ENCODE measurements at places on chromosomes 2 and 18.

- DNase-seq = no peak
Measured at GRCh38 chr2:220065581-220065980, 438.2 kb downstream of the SLC4A3 start.

DNA sequence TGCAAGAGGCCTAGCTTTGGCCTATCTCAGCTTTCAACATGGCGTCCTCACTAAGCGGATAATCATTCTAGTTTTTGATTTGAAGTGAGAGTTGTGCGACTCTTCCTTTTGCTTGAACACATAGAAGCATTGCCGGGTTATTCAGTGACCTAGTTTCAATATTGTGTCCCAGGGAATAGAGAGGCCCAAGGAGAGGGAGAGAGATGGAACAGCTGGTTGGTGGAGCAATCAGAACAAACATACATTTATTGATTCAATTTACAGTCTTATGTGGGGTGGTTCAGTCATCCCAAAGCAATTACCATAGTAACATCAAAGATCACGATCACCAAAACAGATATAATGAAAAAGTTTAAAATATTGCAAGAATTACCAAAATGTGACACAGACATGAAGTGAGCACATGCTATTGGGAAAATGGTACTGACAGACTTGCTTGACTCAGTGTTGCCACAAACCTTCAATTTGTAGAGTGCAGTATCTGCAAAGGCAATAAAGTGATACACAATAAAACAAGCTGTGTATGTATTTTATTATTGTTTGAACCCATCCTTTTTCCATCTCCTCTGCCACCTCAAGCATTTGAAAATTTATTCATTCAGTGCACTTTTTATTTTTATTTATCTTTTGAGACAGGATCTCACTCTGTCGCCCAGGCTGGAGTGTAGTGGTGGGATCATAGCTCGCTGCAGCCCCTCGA, 30.2 kb downstream of the COPS7B start:
- DNase-seq = no peak

DNA sequence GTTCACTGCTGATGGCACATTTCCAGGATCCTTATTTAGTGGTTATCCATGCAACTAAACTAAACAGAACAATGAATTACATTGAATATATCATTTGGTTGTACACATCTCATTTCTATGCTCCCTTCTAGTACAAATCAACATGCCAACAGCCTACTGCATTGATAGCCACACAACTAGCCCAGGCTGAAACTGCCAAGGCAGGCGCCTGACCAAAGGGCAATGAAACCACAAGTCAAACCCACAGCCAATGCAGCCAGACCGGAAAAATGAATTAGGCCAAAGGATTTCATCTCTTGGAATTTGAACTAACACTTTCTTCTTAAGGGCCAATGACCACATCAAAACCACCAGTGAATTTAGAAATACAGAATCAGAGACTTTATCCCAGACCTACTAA, 196.4 kb downstream of the NOL4 start:
- DNase-seq = no peak

- no peak for DNase-seq
Measured at GRCh38 chr18:36195427-36196122, 8.3 kb downstream of the MOCOS start.

DNA sequence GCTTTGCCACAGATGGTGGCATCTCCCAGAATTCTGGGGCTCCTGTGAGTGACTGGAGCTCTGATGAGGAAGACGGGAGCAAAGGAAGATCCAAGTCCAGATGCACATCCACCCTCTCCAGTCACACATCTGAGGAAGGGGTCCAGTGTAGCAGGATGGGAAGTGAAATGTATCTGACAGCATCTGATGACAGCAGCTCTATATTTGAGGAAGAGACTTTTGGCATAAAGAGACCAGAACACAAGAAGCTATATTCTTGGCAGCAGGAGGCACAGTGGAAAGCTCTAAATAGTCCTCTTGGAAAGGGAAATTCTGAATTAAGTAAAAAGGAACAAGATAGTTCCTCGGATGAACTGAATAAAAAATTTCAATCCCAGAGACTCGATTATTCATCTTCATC, 23.5 kb upstream of the C1GALT1C1L start:
- DNase-seq = no peak

DNA sequence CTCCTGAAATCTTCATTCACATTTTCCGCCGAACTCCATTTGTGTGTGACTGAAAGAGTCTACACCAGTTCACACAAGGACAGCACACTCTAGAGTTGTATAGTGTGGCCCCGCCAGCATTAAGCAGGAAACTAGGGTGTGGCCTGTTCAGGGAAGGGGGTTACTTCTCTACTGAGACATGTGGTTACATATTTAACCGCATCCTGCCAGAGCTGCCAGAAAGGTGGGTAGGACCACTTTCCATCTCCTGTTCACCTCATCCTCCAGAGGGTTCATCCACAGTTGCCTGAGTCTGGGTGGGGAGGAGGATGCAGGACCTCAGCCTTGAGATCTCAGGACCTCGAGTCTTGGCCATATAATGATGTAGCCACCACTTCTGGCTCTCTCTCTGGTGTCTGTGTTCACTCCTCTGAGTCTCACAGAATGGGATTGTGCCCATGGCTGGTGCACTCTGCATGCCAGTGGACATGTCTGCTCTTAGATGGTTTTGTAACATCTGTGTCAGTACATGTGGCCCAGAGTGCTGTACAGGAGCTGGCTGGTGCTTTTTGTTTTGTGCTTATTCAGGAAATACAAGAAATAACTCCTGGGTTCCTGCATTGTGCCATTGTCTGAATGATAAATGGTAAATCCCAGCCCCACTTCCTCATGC, 7.7 kb upstream of the SP140L start:
- peak; percentile 42 for DNase-seq

GRCh38 chr2:55162284-55163006, 69.6 kb downstream of the CLHC1 start:
- no peak for DNase-seq

- no peak for DNase-seq
Measured at GRCh38 chr18:2504642-2505041, 66.7 kb downstream of the METTL4 start.

DNA sequence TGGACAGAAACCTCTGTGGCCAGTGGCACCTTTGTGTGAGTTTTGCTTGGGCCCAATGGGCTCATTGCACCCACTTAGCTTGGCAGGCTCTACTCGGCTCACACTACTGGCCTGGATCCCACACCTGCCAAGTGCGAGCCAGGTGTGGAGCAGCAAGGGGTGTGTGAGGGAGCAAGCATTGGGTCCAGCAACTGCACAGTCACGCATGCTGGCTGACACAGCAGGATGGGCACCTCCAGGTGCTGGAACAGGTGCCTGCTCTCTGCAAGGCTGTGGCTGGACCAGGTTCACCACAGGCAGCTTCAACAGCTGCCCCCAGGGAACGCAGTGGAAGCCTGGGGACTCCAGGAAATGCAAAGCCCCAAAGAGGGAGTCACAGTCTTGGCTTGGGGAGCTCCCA, 94.2 kb downstream of the DOK6 start:
- DNase-seq = no peak

All from activated T-helper 1 cell treated with anti-CD3 and anti-CD28 coated beads, Interleukin-2, amount 50 U/mL, for 16 hours (primary cell).